Cortex of kidney (tissue), 1 donor: ENCODE measurements at places on chromosomes 13 and 19.

DNA sequence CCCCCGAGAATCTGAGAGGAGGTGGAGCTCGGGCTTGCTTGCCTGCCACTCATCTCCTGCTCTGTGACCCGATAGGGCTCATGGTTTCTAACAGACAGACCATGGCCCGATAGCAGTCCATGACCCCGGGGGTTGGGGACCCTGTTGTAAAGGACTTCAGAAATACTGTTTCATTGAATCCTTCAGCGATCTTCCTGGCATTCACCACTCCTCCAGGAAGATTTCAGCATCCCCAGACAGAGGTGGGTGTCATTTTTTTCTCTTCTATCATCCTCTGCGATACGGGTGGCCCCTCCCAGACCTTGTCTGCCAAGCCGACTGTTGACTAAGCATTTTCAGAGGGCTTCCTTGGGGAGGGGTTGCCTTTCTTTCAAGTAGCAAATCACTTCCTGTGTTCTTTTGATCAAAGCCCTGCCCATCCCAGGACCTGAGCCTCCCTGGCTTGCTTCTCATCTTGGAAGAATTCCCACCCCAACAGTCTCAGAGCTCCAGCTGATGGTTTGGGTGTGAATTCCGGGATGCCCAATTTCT, 1.7 kb downstream of the MYO1F start:
- no peak for DNase-seq

DNA sequence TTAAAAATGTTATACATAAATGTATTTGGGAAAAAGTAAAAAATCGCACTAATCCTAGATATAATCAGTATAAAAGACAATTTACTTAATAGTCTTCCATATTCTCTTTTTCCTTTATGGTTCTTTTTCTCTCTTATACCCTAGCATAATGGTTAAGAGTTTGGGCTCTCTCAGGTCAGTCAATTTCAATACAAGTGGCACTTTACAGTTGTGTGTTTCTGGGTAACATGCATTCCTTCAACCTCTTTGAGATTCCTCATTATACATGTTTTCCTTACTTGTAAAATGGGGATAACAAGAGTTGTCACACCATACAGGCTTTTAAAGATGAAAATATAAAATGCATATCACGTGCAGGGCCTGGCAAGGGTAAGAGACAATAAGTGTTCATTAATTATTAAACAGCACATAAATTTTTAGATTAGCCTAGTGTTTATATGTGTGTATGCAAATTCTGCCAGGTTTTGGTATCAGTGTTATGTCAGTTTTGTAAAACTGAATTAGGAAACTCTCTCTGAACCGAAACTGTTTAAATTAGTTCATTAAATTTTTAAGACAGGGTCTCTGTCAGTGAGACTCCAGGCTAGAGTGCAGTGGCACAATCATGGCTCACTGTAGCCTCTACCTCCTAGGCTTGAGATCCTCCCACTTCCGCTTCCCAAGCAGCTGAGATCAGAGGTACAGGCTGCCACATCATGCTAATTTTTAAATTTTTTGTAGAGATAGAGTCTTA, 49.8 kb downstream of the ELF1 start:
- DNase-seq, result no peak

DNA sequence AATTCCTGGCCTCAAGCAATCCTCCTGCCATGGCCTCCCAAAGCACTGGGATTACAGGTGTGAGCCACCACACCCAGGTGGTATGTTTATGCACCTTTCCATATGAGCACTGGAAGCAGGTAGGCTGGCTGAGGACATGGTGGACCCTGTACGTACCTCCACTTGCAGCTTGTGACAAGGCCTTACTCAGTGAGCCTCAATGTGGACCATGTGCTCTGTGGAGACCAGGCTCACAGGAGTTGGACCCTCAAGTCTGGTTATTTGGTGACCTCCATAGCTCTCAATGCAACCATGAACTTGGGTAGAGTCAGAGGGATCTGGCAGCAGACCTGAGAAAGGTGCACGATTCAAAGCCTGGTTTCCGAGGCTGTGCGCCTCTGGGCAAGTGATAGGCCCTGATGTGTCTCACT, 5.5 kb downstream of the ACP4 start:
- no peak for DNase-seq

GRCh38 chr13:90700340-90700739, 647.1 kb upstream of the MIR17HG start:
- DNase-seq, result no peak

GRCh38 chr19:8148410-8149260, 757 bp downstream of the FBN3 start:
- no peak for DNase-seq

DNA sequence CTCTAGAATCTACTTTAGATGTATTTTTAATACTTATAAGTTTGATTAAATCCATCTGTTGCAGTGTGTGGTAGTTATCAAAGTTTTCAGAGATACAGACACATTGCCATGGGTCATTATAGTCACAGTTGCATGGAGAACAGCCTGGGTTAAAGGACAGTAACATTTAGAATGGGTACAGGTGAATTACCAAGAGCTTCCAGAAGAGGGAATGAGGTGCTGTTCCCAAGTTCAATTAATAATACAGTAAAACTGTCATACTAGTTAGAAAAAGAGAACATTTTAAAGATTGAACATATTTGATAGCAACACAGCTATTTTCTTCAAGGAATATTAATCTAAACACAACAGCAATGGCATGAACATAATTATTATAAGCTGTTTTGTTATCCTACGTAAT, 322.6 kb upstream of the SLC10A2 start:
- no peak for DNase-seq

DNA sequence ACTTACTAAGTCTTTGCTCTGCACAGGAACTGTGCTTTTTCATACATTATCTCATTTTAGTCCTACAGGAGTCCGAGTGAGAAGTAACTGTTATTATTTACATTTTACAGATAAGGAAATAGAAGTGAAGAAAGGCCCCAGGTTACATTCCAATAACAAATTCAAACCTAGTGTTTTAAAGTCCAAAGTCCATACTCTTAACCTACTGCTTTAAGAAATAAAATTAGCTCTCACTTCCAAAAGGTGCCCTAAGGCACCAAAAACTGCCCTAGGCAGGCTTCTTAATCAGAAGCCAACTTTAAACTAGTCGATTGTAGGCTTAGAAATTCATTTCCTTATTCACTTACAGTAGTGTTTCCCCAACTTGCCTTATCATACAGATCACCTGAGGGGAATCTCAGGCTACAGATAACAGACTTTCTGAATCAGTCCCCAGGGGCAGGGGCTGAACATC, 555.9 kb downstream of the DIAPH3 start:
- DNase-seq, result no peak

DNA sequence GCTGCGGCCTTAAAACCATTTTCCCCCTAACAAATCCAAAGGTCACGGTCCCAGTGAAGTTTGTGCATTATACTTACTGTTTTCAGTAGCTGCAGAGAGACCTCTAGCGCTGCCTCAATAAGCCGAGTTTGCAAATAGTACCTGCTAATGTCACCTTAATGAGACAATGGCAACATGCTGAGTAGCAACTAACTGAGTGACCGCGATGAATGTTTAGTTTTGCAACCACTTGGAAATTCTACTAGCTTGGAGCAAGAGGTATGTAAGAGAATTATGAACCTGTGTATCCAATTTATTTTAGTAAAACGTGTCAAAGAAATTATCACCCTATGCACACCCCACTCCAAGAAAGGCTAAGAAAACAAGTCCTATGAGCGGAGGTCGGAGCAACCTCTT, 1.2 kb downstream of the KPNA3 start:
- DNase-seq, result no peak

- no peak for DNase-seq
Observed at GRCh38 chr13:48866249-48866648, 109.5 kb upstream of the FNDC3A start.

DNA sequence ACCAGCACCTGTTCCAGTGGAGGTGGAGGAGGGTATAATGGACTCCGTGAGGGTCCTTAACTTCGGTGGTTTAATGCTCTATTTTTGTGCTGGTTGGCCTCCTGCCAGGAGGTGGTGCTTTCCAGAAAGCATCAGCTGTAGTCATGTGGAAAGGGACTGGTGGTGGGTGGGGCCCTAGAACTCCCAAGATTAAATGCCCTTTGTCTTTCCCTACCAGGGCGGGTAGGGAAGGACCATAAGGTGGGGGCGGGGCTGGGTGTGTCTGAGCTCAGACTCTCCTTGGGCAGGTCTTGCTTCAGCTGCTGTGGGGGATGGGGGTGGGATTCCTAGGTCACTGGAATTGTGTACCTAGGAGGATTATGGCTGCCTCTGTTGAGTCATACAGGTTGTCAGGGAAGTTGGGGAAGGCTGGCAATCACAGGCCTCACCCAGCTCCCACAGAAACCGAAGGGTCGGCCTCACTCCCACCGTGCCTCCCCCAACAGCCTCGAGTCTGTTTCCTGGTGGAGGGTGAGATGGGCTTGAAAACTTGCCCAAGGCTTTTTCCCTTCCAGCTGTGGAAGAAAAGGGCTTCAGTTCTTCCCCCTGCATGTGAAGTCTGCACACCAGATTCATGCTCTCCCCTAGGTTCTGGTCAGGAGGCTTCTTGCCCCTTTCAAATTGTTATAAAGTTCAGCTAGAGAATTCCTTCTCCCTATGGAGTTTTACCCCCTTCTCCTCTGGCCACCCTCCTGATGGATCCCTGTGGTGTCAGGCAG, 60.3 kb upstream of the CLDN10 start:
- DNase-seq, result no peak

- DNase-seq, result no peak
Observed at GRCh38 chr19:19033176-19033425, 216 bp downstream of the SUGP2 start.

GRCh38 chr13:109587689-109588088, 198.7 kb downstream of the IRS2 start:
- no peak for DNase-seq

GRCh38 chr19:6425732-6426620, 1.4 kb upstream of the KHSRP start:
- DNase-seq, result no peak

DNA sequence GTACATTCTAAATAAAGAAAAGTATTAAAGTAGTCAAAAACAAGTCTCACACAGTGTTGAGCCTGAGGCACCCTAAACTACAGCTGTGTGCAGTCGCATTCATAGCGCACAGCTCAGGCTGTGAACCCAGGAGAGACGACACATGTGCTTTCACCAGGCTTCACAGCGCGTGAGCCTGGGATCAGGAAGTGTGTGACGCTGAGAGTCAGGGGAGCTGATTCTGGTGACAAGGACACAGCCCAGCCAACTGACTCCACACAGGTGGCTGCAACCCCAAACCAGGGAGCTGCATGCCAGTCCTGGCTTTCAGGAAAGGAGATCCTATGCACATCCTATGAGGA, 41.6 kb downstream of the COL4A1 start:
- no peak for DNase-seq

- no peak for DNase-seq
Observed at GRCh38 chr19:11693505-11694499, 44.9 kb downstream of the ZNF823 start.

DNA sequence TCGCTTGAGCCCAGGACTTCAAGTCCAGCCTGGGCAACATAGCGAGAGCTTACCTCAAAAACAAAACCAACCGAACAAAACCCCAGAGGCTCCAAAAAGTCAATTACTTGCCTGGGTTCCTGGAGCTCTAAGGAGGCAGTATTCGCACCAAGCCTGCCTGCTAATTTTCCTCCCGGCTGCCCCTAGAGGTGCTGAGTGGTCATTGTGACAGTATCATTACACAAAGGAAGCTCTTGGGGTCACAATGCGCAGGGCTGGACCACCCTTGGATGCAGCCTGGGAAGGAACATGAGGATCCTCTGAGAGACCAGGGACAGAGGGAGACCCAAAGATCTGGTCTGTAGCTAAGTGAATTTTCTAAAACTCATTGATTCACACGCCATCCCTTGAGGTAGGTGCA, 8.5 kb upstream of the PEX11G start:
- no peak for DNase-seq

DNA sequence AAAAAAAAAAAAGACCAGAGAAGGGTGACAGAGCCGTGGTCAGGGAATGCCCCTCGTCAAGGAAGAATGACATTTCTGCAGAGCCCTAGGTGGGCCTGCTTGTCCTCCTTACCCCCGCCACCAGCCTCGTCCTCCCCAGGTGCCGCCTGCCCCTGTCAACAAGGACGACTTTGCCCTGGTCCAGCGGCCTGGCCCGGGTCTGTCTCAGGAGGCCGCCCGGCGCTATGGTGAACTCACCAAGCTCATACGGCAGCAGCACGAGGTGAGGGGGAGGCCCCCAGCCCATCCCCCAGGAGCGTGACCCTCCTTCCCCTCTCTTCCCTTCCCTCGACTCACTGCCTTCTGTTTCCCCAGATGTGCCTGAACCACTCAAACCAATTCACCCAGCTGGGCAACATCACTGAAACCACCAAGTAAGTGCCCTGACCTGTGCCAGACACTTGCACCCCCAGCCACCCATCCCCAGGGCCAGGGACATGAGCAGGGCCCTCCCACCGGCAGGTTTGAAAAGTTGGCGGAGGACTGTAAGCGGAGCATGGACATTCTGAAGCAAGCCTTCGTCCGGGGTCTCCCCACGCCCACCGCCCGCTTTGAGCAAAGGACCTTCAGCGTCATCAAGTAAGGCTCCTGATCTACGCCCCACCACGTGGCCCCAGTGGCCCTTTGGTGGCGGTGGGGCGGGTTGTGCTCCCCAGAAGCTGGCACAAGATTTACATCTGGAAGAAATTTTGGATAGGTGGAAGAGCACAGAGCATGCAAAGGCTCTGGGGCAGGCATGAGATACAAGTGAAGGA, 14.8 kb downstream of the PODNL1 start:
- DNase-seq, result no peak

DNA sequence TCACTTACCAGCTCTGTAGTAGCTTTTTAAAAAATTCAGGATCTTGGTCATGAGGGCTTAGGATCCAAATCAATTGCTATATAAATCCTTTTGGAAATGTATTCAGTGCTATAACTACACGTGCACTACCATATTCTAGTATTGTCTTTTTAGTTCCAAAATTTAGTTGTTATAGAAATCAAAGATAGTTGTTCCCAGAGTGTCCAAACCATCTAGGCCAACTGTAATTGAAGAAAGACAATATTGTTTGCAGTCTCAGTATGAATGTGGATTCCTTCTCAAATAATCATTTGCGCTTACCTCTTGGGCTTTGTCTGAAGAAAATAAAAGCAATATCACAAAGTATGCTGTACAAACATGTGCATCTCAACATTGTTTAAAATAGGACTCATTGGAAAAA, 184.1 kb upstream of the EDNRB start:
- DNase-seq, result no peak

DNA sequence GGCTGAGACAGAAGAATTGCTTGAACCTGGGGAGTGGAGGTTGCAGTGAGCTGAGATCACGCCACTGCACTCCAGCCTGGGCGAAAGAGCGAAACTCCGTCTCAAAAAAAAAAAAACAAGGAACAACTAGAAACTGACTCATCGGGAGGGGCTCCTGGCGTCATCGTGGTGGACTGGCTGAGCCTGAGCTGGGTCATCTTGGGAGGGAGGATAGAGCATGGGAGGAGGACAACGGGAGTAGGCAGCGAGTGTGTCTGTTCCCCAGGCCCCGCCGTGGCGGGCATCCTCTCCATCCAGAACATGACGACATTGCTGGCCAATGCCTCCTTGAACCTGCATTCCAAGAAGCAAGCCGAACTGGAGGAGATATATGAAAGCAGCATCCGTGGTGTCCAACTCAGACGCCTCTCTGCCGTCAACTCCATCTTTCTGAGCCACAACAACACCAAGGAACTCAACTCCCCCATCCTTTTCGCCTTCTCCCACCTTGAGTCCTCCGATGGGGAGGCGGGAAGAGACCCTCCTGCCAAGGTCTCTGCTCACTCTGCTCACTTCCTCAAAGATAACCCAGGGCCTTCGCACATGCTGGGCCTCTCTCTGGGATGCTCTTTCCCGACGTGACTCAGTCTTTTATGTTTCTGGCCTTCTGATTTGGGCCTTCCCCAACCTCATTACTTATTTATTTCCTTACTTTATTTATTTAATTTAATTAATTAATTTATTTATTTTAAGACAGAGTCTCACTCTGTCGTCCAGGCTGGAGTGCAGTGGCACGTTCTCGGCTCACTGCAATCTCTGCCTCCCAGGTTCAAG, 16.6 kb downstream of the DDX39A start:
- no peak for DNase-seq
